ENCODE measurements at places on chromosomes 7 and 10.

DNA sequence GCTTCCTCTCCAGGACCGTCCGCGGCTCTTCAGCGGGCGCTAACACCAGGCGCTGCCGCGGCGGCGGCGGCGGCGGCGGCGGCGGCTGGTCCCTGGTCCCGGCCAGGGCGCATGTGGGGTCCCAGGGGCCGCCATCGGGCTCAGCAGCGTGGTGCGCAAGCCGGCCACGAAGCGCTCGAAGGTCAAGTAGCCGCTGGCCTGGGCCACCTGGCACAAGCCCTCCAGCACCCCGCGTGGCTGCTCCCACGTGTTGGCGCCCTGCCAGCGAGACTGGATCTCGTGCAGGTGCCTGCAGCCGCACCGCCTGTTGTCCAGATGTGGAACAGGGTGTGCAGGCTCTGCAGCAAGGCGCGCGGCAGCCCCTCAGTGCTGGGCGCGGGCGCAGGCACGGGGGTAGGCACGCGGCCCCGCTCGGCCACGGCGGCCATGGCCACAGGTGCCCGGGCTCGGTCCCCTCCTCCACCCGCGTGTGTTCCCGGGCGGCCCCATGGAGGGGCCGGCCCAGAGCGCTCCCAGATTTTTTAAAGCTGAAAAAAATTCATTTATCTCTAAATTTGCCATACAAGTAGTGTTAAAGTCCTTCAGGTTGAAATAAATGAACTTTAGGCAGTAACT, 884.2 kb upstream of the ZNF722 start:
- no peak for DNase-seq

DNA sequence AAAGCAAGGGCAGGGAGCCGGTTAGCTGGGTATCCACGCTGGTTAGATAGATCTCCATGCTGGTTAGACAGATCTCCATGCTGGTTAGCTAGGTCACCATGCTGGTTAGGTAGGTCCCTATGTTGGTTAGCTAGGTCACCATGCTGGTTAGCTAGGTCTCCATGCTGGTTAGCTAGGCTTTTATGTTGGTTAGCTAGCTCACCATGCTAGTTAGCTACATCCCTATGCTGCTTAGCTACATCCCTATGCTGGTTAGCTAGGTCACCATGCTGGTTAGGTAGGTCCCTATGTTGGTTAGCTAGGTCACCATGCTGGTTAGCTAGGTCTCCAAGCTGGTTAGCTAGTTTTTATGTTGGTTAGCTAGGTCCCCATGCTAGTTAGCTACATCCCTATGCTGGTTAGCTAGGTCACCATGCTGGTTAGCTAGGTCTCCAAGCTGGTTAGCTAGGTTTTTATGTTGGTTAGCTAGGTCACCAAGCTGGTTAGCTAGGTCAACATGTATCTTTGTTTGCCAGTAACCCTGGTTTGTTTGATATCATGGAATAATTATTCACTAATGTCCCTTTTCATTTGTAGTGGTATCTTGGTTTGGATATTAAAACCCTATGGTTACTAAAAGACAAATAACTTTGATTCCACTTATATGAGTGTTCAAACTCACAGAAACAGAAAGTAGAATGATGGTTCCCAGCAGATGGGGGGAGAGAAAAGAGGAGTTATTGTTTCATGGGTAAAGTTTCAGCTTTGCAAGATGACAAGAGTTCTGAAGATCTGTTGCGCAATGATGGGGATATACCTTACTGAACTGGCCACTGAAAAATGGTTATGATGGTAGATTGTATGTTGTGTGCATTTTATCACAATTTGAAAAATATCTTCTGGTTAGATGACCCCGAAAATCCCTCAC, 136.2 kb downstream of the PRPF18 start:
- DNase-seq: no peak

DNA sequence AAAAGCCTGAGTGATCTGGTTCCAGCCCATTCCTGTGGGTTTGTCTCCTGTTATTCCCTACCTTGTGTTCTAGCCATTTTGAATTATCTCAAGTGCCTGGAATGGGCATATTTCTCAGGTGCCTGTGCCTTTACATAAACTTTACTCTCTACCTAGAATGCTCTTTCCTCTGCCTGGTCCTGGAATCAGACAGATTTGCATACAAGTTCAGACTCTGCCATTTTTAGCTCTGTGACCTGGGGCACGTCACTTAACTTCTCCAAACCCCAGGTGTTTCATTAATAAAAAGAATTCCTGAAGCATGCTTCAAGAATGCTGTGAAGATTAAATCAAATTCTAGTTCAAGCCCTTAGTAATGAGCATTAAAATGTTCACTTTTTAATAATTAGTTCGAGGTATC, 7.8 kb downstream of the DCLRE1A start:
- no peak for DNase-seq

GRCh38 chr7:155880721-155881120, 68.5 kb upstream of the SHH start:
- DNase-seq: no peak

GRCh38 chr10:35400595-35401268, 64.4 kb downstream of the CCNY start:
- no peak for DNase-seq

GRCh38 chr7:97305589-97305988, 188.1 kb downstream of the SDHAF3 start:
- DNase-seq: no peak

- no peak for DNase-seq
These were observed 590.2 kb downstream of the MAGI2 start for GRCh38 chr7:78863281-78863680.

- DNase-seq: no peak
These were observed 105.1 kb upstream of the ADCY1 start for GRCh38 chr7:45469103-45469502.

Measured in Caki2 (cell line).